Pancreas (tissue), 10 donors: ENCODE measurements at places on chromosomes 13 and 19. TPM values are rescaled to one million over a fixed set of nuclear protein-coding genes. Genes with fewer than 3 reads are reported as not detected.

GRCh38 chr13:50244355-50244712 lies 229.1 kb downstream of the KCNRG start:
- no peak for DNase-seq

DNA sequence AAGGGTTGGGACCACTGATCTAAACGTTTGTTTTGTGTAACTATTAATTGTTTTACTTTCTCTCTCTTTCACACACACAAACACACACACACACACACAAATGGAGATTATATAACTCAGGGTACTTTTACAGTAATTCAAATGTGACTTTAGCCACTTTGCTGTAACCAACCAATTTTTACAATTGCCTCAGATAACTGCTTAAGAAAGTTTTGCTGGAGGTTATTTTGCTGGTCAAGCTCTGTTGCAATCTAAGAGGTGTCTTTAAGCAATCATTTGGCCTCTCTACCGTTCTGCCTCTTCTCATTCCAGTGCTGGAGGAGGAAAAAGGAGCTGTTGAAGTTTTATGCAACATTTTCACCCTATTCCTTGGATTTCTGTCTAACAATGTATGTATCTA lies 63.0 kb downstream of the TBC1D4 start:
- no peak for DNase-seq

- no peak for DNase-seq
Observed at GRCh38 chr13:55990631-55991030, 1150.1 kb upstream of the PRR20A start.

GRCh38 chr19:4851551-4852290 lies 15.7 kb downstream of the PLIN3 start:
- DNase-seq, result peak; percentile 47

GRCh38 chr13:45297456-45298205 lies 43.4 kb downstream of the TPT1 start:
- DNase-seq, result no peak

- DNase-seq, result no peak
Observed at GRCh38 chr19:46299695-46300094, 2.9 kb downstream of the HIF3A start.

- no peak for DNase-seq
Observed at GRCh38 chr13:97753942-97754670, 199.4 kb upstream of the IPO5 start.

Gene GRIK5
- total RNA-seq, result 3.2 TPM
